ENCODE measurements at places on chromosomes 12 and 14. TPM values are rescaled to one million over a fixed set of nuclear protein-coding genes. Genes with fewer than 3 reads are reported as not detected.

- no peaks in the 10 kb centered on the region for H3K27me3 ChIP-seq
- H3K36me3 ChIP-seq = no peaks in the 10 kb centered on the region
- H3K4me3 ChIP-seq = no peak overlapping the region
- H3K4me1 ChIP-seq = peaks cover 6% of the 10 kb centered on the region
- H3K27ac ChIP-seq = no peak overlapping the region
These were observed 214.9 kb downstream of the ADAMTS20 start for GRCh38 chr12:43336962-43337555.

ZBTB42 gene
- 0.68 TPM for polyA plus RNA-seq

DNA sequence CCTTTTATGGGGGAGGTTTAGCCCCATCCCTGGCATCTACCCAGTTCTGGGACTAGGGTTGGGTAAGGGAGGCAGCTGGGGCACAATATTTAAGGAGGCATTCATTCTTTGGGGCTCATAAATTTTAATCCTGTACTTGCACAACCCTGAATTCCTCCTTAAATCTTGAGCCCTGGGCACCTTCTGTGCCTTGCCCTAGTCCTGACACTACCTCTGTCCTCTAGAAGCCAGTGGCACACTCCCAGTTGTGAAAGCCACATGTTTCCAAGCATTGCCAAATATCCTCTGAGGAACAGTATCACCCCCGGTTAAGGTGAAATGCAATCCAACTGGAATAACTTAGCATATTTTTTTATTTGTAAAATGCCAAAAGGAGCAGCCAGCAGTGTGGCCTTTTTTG is 36.6 kb downstream of the SLC16A7 start:
- H3K4me1 ChIP-seq = no peaks in the 10 kb centered on the region
- no peaks in the 10 kb centered on the region for H3K36me3 ChIP-seq
- no peak overlapping the region for H3K27ac ChIP-seq
- no peak for DNase-seq
- H3K4me3 ChIP-seq = no peak overlapping the region

ISM2 gene
- polyA plus RNA-seq = not detected

HOXC10 gene
- not detected for polyA plus RNA-seq

CPNE6 gene
- not detected for polyA plus RNA-seq

FLVCR2 gene
- 13.2 TPM for polyA plus RNA-seq

- no peaks in the 10 kb centered on the region for H3K27me3 ChIP-seq
- H3K27ac ChIP-seq = no peak overlapping the region
- H3K4me3 ChIP-seq = no peak overlapping the region
- H3K36me3 ChIP-seq = no peaks in the 10 kb centered on the region
- H3K4me1 ChIP-seq = no peaks in the 10 kb centered on the region
- no peak for DNase-seq
These were observed 716 bp downstream of the TMEM179 start for GRCh38 chr14:104603711-104604401.

GRCh38 chr12:39616666-39617065 is 2.9 kb downstream of the ABCD2 start:
- no peaks in the 10 kb centered on the region for H3K27me3 ChIP-seq
- H3K27ac ChIP-seq = no peak overlapping the region
- no peak overlapping the region for H3K4me3 ChIP-seq
- H3K4me1 ChIP-seq = peaks cover 14% of the 10 kb centered on the region
- no peaks in the 10 kb centered on the region for H3K36me3 ChIP-seq

PPFIA2 gene
- not detected for polyA plus RNA-seq

DNA sequence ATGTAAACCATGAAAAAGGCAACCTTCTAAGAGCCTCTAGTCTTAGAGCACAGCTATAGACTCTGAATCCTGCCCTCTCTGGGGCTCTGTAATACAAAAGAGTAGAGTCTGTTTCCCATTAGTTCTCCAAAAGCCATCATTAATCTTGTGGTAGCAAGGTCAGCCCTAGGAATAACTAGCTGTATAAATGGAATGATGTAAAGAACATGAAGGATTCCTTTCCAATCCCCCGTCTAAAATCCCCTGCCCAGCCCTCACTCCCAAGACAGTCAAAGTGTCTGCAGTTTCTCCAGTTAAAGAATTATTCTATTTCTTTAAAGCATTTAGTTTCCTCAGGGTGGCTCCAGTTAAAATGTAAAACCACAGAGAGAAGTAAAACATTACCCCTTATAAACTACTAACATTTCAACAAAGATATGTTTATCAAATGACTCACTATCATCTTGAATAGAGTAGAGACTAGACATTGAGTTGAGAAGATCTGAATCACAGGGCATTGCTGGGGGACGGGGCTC is 104.2 kb downstream of the ST8SIA1 start:
- no peak overlapping the region for H3K27ac ChIP-seq
- no peaks in the 10 kb centered on the region for H3K27me3 ChIP-seq
- no peaks in the 10 kb centered on the region for H3K4me1 ChIP-seq
- DNase-seq = no peak

DTX1 gene
- not detected for polyA plus RNA-seq

DNA sequence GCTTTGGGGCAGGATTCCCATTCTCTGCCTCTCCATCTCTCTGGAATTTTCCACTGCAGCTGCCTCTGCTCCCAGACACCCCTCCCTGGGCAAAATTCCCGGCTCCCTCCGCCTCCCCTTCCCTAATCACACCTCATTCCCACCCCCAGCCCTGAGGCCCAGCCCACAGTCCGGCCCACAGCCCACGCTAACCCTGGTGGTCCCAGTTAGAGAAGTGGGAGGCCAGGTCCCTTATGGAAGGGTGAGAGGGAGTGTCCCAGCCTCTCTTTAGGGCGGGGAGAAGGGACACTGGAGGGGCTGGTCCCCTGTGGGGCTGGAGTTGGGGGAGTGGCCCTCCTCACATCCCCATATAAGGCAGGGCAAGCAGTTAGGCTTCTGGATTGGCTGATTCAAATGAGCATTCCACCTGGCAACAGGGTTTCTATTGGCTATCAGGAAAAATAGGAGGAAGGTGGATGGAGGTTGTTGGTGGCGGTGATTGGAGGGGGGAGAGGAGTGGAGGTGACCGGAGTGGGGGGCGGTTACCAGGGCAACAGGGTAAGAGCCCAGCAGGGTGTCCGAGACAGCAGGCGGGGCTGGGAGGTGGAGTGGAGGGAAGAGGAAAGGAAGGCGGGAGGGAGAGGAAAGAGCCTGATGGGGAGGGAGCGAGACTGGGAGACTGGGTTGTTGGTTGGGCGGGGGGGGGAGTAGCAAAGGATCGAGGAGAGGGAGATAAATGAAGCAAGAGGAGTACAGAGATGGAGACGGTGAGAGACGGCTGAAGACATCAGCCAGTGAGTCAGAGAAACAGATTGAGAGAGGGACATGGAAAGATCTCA is 1.9 kb upstream of the PTMS start:
- peak; percentile 77 for DNase-seq
- peaks cover 19% of the 10 kb centered on the region for H3K27me3 ChIP-seq
- H3K4me1 ChIP-seq = peaks cover 33% of the 10 kb centered on the region
- H3K4me3 ChIP-seq = peak overlapping the region; percentile 58

DNA sequence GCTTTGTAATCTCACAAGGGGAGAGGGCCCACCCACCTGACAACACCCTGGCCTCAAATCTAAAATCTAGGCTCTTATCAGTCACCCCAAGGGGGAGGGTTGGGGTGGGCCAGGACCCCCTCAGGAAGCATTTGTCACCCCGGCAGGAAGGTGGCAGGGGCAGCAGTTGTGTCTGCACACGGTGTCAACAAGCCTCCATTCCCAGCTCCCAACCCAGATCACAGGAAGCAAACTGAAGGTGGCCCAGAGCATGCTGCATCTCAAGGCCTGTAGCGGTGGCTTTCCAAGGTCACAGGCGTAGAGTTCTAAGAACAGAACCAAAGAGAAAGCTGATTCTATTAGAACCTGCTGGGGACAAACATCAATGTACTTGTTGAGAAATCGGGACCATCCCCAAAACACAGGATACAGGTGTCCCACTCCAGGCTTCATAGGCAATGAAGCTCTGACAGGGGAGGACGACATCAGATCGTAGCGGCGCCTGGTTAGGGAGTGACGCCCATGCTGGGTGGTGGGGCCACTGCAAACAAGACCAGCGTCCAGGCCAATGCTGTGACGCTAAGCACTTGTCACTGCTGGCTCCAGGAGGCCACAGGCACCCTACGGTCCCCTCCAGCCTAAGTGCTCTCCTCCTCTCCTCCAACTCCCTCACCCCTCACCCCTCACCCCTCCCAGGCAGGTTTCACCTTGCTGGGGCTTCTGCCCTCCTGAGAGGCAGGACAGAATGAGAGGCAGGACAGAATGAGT is 52.9 kb downstream of the CCDC88C start:
- no peak overlapping the region for H3K4me3 ChIP-seq
- no peak for DNase-seq
- H3K27me3 ChIP-seq = no peaks in the 10 kb centered on the region
- peaks cover 100% of the 10 kb centered on the region for H3K4me1 ChIP-seq

INF2 gene
- 3.8 TPM for polyA plus RNA-seq

PRKD1 gene
- not detected for polyA plus RNA-seq

- no peak overlapping the region for H3K4me3 ChIP-seq
- no peak for DNase-seq
- peaks cover 17% of the 10 kb centered on the region for H3K4me1 ChIP-seq
These were observed 77.6 kb upstream of the FUT8 start for GRCh38 chr14:65334765-65335410.

GRCh38 chr12:31494455-31494854 is 96.5 kb downstream of the DENND5B start:
- no peak for DNase-seq
- no peak overlapping the region for H3K27ac ChIP-seq
- no peaks in the 10 kb centered on the region for H3K27me3 ChIP-seq
- H3K4me1 ChIP-seq = no peaks in the 10 kb centered on the region

DNA sequence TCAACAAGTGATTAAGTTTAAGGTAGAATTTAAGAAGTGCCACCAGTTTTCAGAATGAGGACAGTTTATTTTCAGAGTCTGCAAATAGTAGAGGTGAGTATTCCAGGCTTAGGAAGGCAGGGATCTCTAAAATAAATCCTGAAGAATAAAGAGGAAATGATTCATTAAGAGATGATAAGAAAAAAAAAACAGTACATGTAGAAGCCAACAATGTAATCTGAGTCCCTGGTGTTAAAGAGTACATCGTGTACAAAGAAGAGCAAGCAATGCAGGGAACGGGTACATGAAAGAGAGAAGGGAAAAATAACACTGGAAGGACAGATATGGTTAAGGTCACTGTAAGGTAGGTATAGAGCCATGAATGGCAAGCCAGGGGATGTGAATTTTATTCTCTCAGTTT is 95.2 kb upstream of the FOXG1 start:
- H3K4me3 ChIP-seq = no peak overlapping the region
- no peak for DNase-seq
- H3K27ac ChIP-seq = no peak overlapping the region
- H3K4me1 ChIP-seq = no peaks in the 10 kb centered on the region
- no peaks in the 10 kb centered on the region for H3K36me3 ChIP-seq

DNA sequence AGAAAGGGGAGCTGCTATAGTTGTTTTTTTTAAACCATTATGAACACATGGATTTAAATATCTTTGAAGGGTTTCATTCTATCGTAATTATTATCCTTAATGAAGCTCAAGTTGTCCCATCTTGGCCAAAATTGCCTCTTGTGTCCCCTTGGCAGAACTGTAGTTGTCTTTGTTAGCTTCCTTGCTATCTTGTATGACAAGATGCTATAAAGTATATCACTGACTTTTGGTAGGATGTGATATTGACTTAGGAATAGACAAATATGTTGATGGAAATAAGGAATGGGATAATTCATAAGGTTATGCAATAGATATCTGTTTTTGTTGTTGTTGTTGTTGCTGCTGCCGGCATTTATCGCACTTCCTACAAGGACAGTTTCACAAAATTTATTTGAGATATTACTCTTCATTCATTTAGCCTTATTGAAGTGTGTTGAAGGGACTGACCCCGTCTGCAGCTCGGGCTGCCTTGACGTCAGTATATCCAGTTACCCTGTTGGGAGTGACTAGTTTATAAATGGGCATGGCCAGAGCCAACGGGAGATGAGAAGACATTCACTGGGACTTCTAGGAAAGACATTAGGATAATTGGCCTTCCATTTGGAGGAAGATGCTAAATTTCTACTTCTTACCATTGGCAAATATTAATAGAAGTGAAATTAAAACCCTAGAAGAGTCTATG is 26.1 kb upstream of the APOLD1 start:
- no peak overlapping the region for H3K27ac ChIP-seq
- no peaks in the 10 kb centered on the region for H3K27me3 ChIP-seq
- H3K4me3 ChIP-seq = no peak overlapping the region
- H3K4me1 ChIP-seq = no peaks in the 10 kb centered on the region
- DNase-seq = no peak

TMTC2 gene
- polyA plus RNA-seq = 3.3 TPM

GRCh38 chr12:1869145-1869544 is 48.8 kb downstream of the LRTM2 start:
- no peaks in the 10 kb centered on the region for H3K36me3 ChIP-seq
- no peak overlapping the region for H3K4me3 ChIP-seq
- H3K4me1 ChIP-seq = no peaks in the 10 kb centered on the region
- H3K27ac ChIP-seq = no peak overlapping the region
- H3K27me3 ChIP-seq = no peaks in the 10 kb centered on the region

GRCh38 chr12:110657747-110658146 is 31.2 kb downstream of the HVCN1 start:
- no peak overlapping the region for H3K4me3 ChIP-seq
- peaks cover 18% of the 10 kb centered on the region for H3K4me1 ChIP-seq
- DNase-seq = no peak

GRCh38 chr12:115051378-115051777 is 367.4 kb upstream of the TBX3 start:
- H3K27ac ChIP-seq = no peak overlapping the region
- no peaks in the 10 kb centered on the region for H3K36me3 ChIP-seq
- H3K4me1 ChIP-seq = no peaks in the 10 kb centered on the region
- no peak overlapping the region for H3K4me3 ChIP-seq
- no peak for DNase-seq

GRCh38 chr14:58077621-58078020 is 74.4 kb downstream of the ARMH4 start:
- no peaks in the 10 kb centered on the region for H3K36me3 ChIP-seq
- no peaks in the 10 kb centered on the region for H3K4me1 ChIP-seq
- H3K27ac ChIP-seq = no peak overlapping the region
- H3K4me3 ChIP-seq = no peak overlapping the region
- DNase-seq = no peak

DNA sequence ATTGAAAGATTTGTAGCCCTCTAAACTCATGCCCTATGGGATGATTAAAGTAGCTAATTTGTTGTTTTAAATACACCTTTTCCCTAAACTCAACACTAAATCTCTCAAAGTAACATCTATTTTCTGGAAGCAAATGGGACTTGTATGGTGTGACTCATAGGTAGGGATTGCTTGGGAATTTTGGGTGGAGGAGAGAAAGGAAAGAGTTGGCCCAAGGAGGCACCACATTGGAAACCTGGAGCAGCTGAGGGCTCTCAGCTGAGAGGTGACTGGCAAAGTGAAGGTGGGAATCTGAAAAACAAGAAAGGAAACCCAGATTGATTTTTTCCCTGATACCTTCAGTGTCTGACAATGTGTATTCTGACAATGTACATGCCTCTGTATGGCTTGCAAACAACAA is 114.8 kb upstream of the PRICKLE1 start:
- H3K36me3 ChIP-seq = no peaks in the 10 kb centered on the region
- DNase-seq = no peak
- H3K4me3 ChIP-seq = no peak overlapping the region
- no peak overlapping the region for H3K27ac ChIP-seq

GRCh38 chr14:94001501-94002396 is 4.6 kb downstream of the CCDC197 start:
- no peaks in the 10 kb centered on the region for H3K4me1 ChIP-seq
- no peaks in the 10 kb centered on the region for H3K27me3 ChIP-seq
- H3K36me3 ChIP-seq = no peaks in the 10 kb centered on the region
- H3K27ac ChIP-seq = no peak overlapping the region
- H3K4me3 ChIP-seq = no peak overlapping the region

- H3K36me3 ChIP-seq = no peaks in the 10 kb centered on the region
- no peaks in the 10 kb centered on the region for H3K4me1 ChIP-seq
- no peak for DNase-seq
- no peaks in the 10 kb centered on the region for H3K27me3 ChIP-seq
- no peak overlapping the region for H3K27ac ChIP-seq
These were observed 149.7 kb downstream of the PTPRO start for GRCh38 chr12:15472036-15472435.

Measured in CD14-positive monocyte (primary cell).